ENCODE measurements at places on chromosomes 6 and 20.

DNA sequence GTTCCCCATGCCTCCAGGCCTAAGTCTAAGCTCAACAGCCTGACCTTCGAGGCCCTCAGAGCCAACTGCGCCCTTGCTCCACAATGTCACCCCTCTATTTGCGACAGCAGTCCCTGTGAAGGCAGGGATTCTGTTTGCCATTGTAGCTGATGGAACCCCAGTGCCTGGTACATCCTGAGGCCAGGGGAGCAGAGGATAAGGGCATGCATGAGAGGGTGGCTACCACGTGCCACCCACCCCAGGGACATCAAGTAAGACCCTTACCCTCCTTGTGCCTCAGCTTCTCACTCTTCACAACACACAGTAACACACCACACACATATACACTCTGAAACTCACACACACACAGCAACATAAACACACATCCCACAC is 20.0 kb upstream of the SIRPA start:
- no peak for DNase-seq

DNA sequence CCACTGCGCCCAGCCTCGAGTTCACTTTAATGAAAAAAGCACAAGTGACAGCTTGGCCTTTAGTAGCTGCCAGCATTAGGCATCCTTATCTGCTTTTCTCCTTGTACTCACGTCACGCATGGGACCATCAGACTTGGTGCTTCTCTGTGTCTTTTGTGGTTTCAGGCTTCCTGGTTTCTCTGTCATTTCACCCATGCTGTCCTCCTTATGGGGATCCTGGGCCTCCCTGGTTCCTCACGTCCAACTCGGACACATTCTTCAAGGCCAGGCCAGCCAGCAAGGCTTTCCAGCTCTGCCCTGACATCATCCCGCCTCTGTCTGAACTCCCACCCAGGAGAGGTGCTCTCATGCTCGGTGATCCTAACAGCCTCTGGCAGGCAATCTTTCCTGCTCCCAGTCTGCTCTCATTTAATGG is 83.2 kb downstream of the TIAM2 start:
- no peak for DNase-seq

DNA sequence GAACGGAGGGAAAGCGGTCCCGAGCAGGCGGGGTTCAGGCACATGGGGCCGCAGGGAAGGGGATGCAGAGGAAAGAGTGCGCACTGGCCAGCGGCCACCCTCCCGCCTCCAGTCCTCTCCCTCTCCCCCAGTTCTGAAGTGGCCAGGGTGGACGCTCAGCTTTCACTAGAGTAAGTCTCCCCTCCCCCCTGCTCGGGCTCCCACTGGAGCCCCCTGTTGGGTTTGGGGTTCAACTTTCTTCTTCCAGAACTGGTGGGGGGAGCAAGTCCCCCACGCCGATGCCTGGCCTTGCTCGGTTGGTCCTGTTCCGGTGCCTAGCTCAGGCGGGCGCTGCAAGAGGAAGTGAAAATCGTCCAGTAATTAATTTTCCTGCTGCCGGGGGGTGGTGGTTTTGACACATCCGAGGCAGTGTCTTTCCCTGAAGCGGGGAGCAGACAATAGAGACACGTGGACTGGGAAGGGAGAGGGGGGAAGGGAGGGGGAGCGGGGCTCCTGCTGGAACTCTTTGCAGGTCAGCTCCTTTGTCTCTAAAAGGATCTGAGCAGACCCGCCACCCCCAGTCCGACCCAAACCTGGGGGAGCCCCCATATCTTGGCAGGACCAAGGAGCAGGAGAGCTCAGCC is 824 bp upstream of the SCRT2 start:
- no peak for DNase-seq

DNA sequence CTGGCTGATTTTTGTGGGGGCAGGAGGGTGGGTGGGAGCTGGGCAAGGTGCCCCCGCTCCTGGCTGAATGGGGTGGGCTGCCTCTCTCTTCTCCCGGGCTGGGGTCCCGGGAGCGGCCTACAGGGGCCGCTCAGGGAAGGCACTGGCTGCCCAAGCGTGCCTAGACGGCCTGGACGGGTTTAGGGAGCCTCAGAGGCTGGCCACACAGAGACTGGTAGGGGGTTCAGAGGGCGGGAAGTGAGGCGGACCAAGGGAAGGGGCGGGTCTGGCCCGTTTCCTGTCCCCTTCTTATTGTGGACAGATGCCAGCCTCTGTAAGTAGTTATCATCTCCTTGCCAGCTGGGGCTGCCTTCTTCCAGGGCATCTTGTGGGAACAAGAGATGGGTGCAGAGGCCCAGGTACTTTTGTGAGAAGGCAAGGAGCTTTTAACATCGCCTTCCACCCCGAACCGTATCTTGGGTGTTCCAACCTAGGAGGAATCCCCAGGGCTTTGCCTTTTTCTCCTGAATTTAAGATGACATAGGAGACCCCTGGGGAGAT is 437 bp downstream of the CD40 start:
- DNase-seq: no peak

- DNase-seq: no peak
These were observed 963 bp downstream of the FOXF2 start for GRCh38 chr6:1390133-1390945.

- DNase-seq: no peak
These were observed 9.7 kb downstream of the BEND3 start for GRCh38 chr6:107105511-107106116.

DNA sequence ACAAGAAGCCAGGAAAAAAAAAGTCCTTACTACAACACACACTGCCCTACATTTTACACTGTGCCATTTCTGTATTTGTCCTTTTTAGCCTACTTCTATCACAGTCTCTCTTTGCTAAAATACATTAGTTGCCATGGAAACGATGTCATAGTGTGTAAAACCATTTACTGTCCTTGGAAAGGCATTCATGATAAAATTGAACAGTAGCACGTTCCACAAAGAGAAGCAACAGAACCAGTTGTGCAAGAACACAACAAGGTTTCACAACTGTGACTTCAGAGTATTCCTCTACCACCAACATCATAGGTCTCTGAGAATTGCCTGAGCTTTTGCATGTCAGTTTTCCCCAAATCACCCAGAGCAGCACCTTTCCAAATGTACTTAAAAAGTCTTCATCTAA is 20.5 kb downstream of the FYN start:
- DNase-seq: no peak

- no peak for DNase-seq
These were observed 44.3 kb downstream of the EZR start for GRCh38 chr6:158774717-158775449.

- no peak for DNase-seq
These were observed 56.9 kb downstream of the IRF4 start for GRCh38 chr6:448296-449056.

- DNase-seq: no peak
These were observed 423 bp downstream of the KLHDC3 start for GRCh38 chr6:43014434-43014909.

GRCh38 chr6:114020196-114020595 is 49.2 kb upstream of the HDAC2 start:
- DNase-seq: no peak

DNA sequence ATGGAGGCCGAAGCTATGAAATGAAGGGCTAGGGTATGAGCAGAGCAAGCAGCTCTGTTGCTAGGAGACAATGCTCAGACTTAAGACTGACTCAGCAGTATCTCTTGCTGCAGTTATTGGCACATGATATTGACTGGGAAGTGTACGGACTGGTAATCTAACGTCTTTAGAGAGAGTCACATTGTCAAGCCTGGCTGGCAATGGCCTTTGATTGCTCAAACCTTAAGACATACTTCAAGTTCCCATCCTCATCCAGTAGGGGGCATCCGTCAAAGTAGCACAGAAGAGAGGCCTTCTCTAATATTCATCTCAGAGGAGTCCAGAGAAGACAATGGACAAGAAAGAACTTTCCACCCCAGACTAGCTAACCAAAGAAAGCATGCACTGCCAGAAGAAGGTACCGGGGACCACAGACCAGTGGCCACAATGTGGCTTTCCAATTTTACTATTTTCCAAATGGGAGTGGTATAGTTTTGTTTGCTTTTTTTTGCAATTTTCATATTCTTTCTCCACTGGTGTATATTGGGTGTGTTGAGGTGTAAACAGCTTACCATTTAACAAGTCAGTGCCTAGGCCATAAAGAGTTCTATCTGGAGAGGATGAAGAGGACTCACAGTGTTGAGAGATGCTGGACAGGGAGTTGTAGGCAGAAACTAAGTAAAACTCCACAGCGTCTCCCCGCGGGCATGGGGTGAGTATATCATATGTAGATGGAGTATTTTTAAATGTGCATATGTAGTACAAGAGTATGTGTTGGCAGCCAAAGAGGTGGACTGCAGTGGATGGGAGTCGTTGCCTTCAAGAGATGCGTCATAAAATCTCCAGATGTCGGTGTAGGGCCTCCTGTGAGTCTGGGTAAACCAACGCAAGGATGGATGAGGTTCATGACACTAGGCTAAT is 36.7 kb downstream of the LRFN2 start:
- no peak for DNase-seq

DNA sequence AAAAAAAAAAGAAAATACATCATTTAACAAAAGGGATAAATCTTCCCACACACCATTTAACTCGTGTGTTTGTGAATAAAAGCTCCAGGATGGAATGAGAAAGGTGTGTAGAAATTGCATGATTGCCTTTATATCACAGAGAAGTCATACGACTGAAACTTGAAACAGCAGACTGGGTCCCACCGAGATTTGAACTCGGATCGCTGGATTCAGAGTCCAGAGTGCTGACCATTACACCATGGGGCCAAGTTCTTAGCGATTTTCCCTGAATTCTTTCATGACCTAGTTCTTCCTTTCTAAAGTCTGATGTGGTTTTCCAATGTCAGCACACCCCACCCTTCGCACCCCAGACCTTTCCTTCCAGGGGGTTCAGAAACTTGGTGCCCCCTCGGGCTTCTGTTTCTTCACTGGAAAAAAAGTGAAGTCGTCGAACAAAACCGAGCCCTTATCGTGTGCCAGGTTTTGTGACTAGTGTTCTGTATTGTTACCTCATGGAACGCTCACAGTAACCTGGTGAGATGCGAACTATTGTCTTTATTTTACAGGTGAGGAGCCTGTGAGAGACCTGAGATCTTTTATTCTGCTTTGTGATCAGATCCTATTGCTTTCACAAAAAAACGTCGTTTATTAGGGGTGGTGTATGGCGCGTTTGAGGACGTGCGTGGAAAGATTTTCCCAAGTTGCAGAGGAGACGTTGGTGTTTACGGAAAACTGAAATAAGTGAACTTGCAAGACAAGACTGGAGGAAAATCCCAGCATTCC is 120.8 kb downstream of the OR2B2 start:
- no peak for DNase-seq

DNA sequence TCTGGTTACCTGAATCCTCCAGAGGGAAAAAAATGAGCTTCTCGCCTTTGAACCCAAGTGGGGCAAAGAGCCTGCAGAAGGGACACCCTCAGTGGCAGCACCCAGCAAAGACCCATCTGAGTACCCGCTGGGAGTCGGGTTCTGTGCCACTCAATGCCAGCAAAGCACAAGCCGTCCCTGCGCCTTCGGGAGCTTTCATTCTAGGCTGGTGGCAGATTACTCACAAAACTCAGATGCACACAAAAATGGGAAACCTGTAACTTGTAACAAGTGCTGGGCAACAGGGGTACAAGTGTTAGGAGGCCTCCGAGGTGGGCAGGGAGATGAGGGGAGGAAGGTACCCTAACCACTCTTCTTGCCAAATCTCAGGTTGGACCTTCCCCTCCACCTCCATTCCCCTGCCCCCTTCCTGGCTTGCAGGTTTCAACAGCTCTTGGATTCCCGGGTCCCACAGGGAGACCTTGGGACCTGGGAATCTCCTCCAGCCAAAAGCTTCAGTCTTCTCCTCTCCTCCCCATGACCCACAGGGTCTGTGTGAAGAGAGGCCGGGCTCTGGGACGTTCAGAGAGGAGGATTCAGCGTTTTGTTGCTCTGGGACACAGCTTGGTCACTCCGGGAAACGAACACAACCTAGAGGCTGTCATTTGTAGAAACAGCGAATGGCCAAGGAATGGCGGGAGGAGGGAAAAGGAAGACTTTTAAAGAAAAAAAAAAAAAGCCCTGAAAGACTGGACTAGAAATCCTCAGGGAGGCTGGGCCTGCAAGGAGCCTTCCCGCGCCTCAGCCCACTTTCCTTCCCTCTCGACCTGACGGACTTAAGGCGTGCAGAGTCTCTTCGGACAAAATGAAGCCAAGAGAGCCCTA is 1.2 kb upstream of the PARD6B start:
- DNase-seq: no peak

- DNase-seq: no peak
These were observed 110.8 kb upstream of the SCP2D1 start for GRCh38 chr20:18702736-18703135.

- DNase-seq: no peak
These were observed 101.8 kb upstream of the SULF2 start for GRCh38 chr20:47887064-47887463.

- DNase-seq: no peak
These were observed 62.0 kb upstream of the HDDC2 start for GRCh38 chr6:125363824-125364165.

DNA sequence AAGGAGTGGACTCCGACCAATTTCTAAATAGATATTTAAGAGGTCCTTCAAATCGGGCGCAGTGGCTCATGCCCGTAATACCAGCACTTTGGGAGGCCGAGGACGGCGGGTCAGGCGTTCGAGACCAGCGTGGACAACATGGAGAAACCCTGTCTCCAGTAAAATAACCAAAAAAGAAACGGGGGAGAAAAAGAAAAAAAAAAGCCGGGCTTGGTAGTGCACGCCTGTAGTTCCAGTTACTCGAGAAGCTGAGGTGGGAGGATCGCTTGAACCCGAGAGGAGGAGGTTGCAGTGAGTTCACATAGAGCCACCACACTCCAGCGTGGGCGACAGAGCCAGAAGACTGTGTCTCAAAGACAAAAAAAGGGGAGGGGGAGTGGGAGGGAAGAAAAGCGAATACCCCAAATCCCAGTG is 53.3 kb upstream of the HFE start:
- no peak for DNase-seq

GRCh38 chr6:33513213-33513612 is 58.8 kb downstream of the ZBTB9 start:
- DNase-seq: no peak

- DNase-seq: no peak
These were observed 539.4 kb downstream of the PTPRT start for GRCh38 chr20:42650191-42650746.

- DNase-seq: no peak
These were observed 33.9 kb upstream of the MRGBP start for GRCh38 chr20:62762376-62762775.

- no peak for DNase-seq
These were observed 299.0 kb downstream of the DOK5 start for GRCh38 chr20:54774426-54774825.

DNA sequence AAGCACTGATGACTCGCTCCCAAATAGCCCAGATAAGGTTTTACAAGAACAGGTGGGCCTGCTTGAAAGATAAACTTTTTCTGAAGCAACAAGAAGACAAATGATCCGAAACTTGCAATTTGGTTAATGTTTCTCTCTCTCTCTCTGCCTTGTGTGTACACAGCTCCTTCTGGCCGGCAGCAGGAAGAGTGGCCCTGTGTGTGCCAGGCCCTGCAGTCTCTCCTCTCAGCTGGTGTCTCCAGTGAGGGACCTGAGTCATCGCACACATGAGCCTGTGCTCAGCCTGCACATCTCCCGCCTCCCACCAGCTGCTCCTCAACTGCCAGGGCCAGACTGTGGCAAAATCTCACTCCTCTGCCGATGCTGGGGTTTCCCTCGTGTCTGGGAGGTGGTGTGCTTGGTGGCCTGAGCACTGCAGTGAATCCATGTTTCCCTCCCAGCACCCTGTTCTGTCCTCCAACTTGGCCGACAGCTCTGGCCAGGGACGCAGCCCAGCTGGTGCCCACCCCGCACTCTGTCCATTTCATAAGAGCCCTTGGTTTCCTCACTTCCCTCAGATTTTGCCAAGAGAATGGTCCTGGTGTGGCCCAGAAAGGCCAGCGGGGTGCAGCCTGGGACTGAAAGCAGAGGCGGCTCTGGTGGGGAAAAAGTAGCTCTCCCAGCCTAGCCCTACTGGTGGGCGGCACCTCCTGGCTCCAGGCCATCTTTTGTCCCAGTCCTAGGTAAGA is 49.4 kb downstream of the ERMARD start:
- no peak for DNase-seq
